ENCODE measurements at places on chromosomes 1 and 21.

DNA sequence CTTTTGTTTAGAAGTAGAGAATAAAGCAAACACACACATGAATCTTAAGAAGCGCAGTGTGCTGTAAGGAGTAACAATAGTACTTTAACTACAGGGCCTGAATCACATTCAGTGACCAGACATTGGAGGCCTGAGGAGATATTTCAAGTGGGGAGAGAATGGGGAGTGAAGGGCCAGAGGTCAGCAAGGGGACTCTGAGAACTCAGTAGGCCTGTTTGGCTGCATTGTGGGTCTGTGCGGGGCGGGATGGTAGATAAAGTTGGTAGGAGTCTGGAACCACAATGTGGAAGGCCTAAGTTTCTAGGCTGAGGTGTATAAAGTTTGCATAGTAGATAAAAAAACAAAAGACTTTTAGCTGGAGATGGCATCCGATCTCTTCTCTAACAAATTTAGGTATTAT, 52.7 kb upstream of the WLS start:
- no peak for DNase-seq

- DNase-seq = no peak
Observed at GRCh38 chr1:175947771-175948170, 204.4 kb upstream of the TNR start.

DNA sequence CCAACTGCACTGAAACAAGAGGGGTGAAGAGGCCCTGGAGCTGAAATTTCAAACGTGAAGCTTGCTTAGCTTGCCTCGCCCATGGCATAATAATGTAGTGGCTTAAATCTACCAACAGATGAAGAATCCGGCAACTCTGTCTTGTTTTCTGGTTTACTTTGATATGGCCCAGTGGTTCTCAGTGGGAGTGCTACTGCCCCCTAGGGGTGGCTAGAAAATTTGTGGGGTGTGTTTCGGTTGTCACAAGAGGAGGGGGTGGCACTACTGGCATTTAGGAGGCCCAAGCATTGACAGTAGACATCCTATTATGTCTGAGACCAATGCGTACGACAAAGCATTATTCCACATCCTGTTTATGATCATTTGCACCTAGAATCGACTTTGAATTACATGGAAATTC, 51.9 kb upstream of the C8B start:
- DNase-seq = no peak

GRCh38 chr1:197781968-197782721, 6.9 kb upstream of the DENND1B start:
- no peak for DNase-seq

DNA sequence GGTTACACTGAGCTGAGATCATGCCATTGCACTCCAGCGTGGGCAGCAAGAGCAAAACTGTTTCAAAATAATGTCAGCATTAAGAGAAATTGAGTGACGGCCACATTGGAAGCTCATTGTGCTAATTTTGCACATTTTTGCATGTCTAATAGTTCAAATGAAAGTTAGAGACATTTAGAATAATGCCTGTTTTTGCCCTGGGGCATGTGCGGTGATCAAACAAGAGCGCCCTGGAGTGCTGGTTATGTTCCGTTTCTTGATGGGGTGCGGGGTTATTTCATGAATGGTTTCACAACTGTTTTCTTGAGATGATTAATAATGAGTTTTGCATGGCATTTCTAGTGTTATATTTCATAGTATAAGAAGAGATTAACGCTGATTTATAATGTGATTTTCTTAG, 13.1 kb downstream of the OR2T11 start:
- no peak for DNase-seq
